Stimulated activated CD4-positive, alpha-beta T cell treated with anti-CD3 and anti-CD28 coated beads, Interleukin-12 subunit alpha, Interleukin-12 subunit beta, amount 100 ng/mL, for 4 hours (primary cell): ENCODE measurements at places on chromosomes 3 and 15.

- no peak for DNase-seq
These were observed 292.0 kb downstream of the RPLP1 start for GRCh38 chr15:69744391-69745162.

DNA sequence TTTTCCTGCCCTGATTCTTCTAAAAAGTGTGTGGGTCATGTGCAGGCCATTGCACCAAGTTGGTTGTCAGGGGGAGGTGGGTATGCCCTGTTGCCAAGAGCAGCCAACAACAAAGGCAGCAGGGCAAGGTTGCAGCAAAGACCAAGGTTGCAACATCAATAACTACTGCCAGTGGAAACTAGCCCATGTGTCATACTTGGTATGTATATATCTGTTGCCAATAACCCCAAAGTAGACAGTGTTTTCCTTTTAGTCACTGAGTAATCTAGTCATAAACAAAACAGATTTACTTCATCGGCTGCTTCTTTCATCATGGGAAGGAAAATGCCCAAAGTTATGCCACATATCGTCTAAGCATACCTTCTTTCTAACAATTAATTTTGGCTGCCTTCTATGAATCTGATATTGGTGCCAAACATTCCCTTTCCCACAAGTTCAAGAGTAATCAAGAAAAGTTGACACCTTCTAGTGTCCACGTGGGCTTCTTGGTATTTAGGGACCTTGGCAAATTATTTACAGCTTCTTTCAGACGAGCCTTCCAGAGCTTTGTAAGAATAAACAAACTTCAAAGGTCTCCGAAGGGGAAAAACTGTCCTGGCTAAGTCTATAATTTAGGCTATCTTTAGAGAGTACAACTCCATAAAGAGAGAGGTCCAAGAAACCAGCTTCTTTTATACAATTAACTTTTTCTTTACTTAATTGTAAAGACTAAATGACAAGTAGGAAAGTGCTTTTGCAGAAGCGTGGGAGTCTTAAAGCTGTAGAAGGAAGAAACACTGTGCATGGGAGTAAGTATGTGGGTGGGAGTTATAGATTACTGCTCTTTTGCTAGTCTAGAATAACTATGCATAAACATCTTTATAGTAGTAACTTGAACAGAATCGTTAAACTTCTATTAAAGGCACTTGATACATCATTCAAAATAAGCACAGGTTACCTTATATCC lies 10.0 kb upstream of the MBNL1 start:
- no peak for DNase-seq

- no peak for DNase-seq
These were observed 40.9 kb upstream of the CLSTN2 start for GRCh38 chr3:139893963-139894642.

DNA sequence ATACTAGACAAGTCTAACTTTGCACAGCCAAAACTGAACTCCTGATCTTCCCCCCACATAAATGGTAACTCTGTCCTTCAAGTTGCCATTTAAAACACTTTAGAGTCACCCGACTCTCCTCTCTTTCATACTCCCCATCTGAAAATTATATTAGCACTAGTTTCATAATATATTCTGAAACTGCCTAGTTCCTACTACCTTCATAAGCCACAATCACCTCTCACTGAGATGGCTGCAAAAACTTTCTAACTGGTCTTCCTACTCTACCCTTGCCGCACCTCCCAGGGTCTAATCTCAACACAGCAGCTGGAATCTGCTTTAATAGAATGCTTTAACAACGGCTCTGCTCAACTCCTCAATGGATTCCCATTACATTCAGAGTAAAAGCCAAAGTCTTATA lies 55.0 kb downstream of the GLB1 start:
- no peak for DNase-seq

- DNase-seq: no peak
These were observed 38.6 kb upstream of the SFMBT1 start for GRCh38 chr3:53084310-53085001.

GRCh38 chr15:64017591-64018163 lies 28.6 kb downstream of the DAPK2 start:
- no peak for DNase-seq

DNA sequence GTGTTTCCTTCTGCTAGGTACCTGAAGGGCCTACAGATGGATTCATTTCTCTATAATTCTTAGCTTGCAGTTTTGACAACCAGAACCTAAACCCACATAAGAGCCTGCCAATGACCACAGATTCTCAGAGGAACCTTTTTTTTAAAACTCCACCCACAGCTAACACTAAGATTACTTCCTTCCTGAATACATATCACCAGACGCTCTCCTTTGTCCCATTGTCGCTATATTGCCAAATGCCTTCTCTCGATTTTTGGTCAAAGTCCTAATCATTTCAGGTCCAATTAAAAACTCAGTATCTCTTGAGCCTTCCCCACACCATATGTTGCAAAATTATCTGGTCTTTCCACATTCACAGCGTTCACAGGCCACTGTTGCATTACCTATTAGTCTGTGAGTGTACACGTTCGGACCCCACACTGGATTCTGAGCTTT lies 12.4 kb downstream of the ZNF710 start:
- DNase-seq: no peak

DNA sequence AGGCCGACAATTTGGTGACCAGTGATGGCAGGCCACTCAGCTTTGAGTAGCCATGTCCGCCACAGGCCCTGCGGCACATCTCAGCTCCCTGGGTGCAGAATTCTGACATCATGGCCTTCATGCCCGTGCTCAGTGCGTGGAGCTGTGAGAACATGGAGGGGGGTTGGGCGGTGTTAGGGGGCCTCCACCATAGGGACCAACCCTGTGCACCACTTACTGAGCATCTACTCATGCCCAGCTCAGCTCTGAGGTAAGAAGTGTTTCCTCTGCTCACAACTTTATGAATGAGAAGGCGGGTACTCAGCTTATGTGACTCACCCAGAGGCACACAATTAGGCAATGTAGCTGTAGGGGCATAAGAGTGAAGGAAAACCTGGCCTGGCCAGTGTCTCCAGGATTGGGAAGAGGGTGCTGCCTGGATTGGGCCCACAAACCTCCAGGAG lies 10.5 kb downstream of the ACOX2 start:
- DNase-seq: no peak

GRCh38 chr3:143267989-143268388 lies 148.4 kb downstream of the CHST2 start:
- no peak for DNase-seq
